ENCODE measurements at places on chromosomes 1 and 21.

DNA sequence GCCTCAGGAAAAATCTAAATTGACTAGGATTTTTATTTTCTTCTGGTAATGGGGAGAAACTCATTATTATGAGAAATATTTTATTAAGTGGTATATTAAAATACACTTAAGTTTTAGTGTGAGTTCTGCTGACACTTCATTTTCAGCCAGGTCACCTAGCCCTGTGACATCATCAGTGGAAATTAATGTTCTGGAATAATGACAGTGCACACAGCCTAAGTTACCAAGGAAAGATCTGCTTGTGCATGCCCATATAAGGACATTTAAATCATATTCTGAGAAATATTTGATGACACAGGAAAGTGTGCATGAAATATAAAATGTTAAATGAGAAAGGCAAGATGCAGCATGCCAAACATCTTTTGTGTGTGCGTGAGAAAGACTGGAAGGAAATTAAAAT is 102.0 kb downstream of the KIF14 start:
- no peak for DNase-seq

- no peak for DNase-seq
These were observed 7.1 kb downstream of the CHRNB2 start for GRCh38 chr1:154574716-154575115.

DNA sequence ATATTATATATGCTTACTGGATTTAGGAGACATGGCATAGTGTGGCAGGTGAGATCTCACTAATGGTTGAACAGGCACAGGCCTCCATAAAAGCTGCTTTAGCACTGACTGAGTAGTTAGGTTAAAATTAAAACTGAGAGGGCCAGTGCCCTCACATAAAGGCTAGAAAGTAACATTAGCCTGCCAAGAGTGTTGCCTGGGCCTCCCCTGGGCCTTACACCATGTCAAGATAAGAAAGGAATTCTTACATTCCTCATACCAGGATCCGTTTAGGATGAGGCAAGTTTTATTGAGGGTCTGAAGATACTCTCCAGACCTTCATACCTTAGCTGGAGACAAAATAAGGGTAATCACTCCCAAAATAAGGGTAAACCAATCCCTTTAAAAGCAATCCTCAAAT is 1011.8 kb downstream of the PLA2G4A start:
- no peak for DNase-seq

GRCh38 chr1:66253330-66253921 is 280.5 kb upstream of the SGIP1 start:
- no peak for DNase-seq

DNA sequence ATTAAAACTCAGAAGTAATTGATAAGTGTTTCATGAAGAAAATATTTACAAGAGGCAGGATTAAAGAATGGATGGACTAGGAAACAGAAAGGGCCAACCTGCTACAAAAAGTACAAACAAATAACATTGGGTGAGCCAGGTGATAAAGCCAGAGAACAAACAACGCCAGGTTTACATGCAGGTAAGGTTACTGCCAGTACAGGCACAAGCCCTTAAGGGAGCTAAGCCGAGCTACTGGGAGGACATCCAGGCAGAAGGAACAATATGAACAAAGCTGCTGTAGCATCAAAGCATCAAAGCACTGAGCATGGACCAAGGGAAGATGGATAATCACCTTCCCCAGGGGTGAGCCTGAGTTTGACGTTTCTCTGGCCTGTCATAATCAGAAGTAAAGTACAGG is 380.7 kb downstream of the SEC16B start:
- DNase-seq: no peak

- DNase-seq: no peak
These were observed 149.5 kb upstream of the HMGB4 start for GRCh38 chr1:33714421-33714820.

GRCh38 chr1:241225741-241226140 is 131.3 kb downstream of the RGS7 start:
- no peak for DNase-seq

DNA sequence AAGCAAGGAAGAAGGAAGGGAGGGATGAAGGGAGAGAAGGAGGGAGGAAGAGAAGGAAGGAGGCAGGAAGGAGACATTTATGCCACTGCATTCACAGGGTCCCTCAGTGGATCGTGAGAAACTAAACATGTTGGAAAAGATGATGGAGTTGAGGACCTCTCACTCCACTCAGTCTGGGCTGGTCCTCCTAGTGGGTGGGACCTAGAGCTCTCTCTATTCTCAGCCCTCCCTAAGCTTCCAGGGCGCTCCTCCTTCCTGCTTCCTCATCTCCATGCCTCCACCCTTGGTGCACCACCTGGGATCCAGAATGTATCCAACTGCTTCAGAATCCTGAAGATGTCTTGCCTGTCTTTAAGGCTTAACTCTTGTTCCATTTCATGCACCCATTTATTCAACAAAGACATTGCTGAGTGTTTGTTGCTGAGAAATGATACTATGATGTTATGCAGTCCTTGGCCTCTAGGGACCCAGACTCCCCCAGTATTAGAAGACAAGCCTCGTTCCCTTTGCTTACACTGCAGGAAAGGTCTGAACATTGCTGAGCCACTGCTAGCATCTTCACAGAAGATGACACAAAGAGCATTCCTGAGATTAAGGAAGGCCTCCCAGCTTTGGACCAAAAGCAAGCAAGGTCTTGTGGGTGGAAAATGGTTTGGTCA is 88.5 kb downstream of the BEND5 start:
- DNase-seq: no peak

GRCh38 chr1:37951783-37952624 is 5.2 kb upstream of the INPP5B start:
- DNase-seq: no peak

- DNase-seq: no peak
These were observed 103.4 kb downstream of the COL24A1 start for GRCh38 chr1:86052948-86053698.

DNA sequence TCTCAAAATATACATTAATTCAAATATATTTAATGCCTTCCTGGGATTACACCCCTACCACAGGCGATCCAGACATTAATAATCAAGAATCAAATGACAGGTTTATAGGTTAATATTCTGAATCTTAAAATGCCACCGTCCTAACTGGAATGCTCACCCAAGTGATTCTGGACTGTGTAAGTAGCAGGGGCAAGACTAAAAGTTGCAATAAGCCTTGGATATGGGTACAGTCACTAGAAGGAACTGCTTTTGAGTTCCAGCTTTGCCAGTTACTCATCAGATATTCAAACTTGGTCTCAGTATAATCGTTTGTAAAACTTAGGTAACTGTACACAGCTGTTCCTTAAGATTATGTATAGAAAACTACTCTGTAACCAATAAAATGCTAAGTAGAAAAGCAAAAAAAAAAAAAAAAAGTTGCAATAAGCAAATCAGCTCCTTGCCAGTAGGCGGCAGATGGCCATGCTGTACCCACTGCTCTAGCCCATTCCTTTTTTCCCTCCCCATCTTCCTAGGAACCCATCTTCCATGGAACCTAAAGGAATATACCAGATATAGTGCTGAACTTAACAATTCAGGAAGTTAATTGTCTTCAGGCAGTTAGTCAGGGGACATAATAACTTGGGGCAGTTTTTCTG is 10.5 kb downstream of the RO60 start:
- no peak for DNase-seq

- DNase-seq: no peak
These were observed 6.6 kb upstream of the SLC35A3 start for GRCh38 chr1:99963041-99963795.

GRCh38 chr21:31580866-31581276 is 78.6 kb upstream of the SOD1 start:
- DNase-seq: peak; percentile 80

GRCh38 chr1:18491168-18491567 is 10.4 kb downstream of the KLHDC7A start:
- DNase-seq: no peak

GRCh38 chr1:69510026-69510425 is 57.7 kb upstream of the LRRC7 start:
- no peak for DNase-seq

- DNase-seq: no peak
These were observed 52.5 kb upstream of the HSPA13 start for GRCh38 chr21:14435423-14435822.

DNA sequence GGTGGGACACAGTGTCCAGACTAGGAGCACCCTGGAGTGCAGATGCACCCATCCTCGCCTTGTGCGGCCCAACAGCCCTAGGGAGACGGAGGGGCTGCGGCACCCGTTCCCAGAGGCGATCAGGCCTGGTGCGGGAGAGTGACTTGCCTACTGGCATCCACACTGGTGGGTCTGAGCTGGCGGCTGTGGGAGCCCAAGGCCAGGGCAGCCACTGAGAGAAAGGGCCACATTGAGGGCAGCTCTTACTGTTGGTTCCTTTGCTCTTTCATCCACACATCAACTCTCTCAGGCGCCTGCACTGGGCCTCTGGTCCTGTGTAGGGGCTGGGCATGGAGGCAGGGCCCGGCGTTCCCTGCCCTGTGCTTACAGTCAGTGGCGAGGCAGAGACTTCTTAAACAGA is 8.6 kb downstream of the PODN start:
- no peak for DNase-seq

- DNase-seq: no peak
These were observed 15.9 kb upstream of the NIBAN1 start for GRCh38 chr1:184990204-184990603.
